ENCODE measurements at places on chromosomes 4 and X. TPM values are rescaled to one million over a fixed set of nuclear protein-coding genes. Genes with fewer than 3 reads are reported as not detected.

- no peak for DNase-seq
Measured at GRCh38 chr4:85708468-85708867, 233.5 kb downstream of the ARHGAP24 start.

DNA sequence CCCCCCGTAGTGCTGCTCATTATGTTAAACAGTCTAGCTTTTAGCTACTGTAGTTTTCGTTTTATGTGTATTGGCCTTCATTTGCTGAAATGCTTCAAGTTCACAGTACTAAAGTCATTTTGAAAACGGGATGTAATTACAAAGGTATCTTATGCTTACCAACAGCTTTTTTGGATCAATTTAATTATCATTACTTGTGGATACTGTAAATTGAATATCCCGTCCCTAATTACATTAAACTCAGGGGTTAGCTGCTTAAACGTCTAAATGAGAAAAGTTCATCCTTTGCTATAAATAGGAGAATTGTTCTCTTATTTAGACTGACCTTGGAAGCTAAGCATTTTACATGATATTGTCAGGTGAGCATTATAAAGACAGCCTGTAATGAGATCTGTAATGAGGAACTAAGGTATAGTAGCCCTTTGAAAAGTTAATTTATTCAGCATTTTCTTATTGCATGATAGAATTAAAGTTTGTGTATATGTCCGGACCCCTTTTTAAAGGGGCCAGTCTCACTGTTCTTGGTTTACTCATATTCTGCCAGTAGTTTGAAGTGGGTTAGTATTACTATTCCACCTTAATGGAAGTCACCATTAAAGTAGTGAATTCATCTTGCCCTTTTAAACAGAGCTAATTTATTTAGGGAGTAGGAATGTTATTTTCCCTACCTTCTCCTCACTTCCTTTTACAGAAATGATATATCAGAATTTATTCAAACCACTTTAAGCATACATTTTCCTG, 252.6 kb downstream of the TENM3 start:
- DNase-seq: no peak

DNA sequence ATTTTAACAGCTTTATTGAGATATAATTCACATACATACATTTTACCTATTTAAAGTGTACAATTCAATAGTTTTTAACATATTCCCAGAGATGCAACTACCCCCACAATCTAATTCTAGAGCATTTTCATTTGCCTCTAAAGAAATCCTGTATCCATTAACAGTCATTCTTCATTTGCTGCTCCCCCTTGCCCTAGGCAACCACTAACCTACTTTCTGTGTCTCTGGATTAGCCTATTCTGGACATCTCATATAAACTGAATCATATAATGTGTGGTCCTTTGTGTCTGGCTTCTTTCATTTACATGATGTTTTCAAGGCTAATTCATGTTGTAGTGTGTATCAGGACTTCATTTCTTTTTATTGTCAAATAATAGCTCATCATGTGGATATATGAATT, 105.1 kb upstream of the GRPR start:
- DNase-seq: no peak

- no peak for DNase-seq
Measured at GRCh38 chr4:14990484-14990883, 11.8 kb upstream of the CPEB2 start.

DNA sequence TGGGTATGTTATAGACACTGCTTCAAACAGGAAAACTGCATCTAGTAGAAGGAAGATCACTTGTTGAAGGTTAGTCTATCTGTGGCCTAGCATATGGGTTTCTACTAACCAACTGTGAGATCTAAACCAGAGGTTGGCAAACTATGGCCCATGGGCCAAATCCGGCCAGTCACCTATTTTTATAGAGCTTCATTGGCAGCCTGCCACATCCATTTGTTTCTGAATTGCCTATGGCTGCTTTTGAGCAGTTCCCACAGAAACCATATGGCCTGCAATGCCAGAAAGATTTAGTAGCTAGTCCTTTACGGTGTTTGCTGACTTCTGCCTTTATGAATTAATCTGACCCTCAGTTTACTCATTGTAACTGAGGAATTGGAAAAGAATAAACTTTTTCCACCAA, 71.1 kb downstream of the MID1 start:
- no peak for DNase-seq

GRCh38 chrX:118459494-118459893, 36.1 kb upstream of the DOCK11 start:
- no peak for DNase-seq

DNA sequence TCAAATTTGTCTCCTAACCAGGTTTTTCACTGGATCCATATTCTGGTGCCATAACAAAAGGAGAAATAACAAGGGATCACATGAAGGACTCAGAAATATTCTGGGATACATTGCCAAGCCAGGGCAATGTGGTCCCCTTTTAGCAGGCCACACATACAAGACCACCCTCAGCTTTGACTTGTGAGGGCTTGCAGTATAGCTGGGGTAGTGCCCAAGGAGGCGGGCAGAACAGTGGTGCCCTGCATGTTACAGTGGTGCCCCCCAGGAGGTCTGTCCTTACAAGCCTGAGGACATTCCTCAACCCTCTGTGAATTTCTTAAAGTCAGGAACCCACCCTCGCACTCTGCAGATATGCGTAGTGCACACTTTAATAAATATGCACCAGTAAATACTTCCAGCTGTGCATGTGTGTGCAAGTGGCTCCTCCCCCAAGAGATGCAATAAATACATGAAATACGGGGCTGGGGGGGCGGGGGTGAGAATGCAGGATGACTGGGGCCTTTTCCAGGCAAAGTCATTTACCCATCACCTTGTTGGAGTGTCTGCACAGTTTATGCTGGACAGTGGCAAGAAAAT, 34.4 kb upstream of the TBL1X start:
- no peak for DNase-seq

DNA sequence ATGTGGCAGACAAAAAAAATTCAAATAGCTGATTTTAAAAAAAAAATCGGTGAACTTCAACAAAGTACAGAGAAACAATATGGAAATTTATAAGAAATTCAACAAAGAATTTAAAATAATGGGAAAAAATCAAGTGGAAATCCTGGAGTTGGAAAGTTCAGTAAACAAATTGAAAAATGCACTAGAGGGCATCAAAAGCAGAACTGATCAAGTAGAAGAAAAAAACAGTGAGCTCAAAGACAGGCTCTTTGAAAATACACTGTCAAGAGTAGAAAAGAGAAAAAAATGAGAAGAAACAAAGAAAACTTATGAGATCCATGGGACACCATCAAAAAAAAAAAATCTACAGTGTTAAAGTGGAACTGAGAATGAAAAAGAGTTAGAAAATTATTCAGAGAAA, 19.6 kb upstream of the FRG1 start:
- no peak for DNase-seq

- DNase-seq: peak; percentile 28
Measured at GRCh38 chr4:3704669-3705068, 61.5 kb upstream of the ADRA2C start.

The XAGE2 gene
- total RNA-seq: not detected

The ZMAT1 gene
- 3.8 TPM for total RNA-seq

The NUDT9 gene
- total RNA-seq: 28.4 TPM

The FAM9B gene
- not detected for total RNA-seq

The FREM3 gene
- 0.19 TPM for total RNA-seq

The MAGEA12 gene
- not detected for total RNA-seq

The C4orf50 gene
- total RNA-seq: not detected

The CNKSR2 gene
- total RNA-seq: 0.51 TPM

The FABP2 gene
- total RNA-seq: not detected

All from Right ventricle myocardium superior (tissue), 1 donor.